CD4-positive, alpha-beta T cell treated with Interleukin-4 for 4 hours (primary cell): ENCODE measurements at places on chromosomes 11 and 22.

- DNase-seq, result no peak
Observed at GRCh38 chr11:37946155-37946766, 1348.2 kb upstream of the RAG2 start.

GRCh38 chr11:10405865-10406592 lies 49.0 kb upstream of the AMPD3 start:
- peak; percentile 63 for DNase-seq

DNA sequence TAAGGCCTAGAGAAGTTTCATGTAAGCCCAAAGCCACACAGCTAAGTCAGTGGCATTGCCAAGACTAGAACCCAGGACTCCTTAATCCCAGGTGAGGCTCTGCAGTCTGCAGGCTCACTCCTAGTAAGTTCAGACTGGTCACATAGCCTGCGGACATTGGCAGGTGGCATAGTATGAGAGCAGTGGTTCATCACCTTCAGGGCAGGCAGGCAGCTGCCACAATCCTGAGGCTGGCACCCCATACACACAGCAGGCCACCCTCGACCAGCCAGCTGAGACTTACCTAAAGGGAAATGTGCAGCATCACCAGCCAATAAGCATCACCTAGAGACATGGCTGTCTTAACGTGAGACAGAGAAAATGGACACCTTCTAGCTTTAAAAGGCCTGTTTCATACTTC lies 231.6 kb upstream of the UBASH3B start:
- DNase-seq, result no peak

DNA sequence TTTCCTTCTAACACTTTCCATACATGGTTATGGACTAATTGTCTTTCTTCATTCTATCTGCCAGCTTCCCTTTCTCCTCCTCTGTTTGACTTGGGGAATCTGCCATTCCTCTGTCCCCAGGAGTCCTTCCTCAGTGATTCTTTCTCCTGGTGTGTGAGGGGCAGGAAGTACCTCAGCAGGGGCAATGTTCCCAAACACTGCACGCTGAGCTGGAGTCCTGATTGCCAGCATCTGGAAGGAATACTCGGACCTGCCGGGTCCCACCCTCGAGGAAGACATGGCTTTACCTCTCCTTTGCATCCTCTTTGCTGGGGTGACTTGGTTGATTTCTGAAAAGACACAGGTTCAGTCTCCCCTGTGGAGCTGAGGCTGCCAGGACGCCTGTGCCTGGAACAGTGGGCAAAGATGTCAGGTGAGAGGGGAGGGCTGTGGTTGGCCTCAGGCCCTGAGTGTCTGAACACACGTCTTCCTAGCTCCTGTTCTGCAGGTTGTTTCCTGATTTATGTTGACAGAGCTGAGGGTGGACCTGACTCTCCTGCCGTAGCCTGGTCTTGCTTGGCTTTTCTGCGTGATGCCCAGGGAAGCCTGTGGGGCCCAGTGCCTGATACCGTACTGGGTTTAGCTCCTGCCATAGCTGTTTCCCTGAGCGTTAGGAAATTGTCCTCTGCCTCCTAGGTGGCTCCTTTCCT lies 4.3 kb downstream of the COX8A start:
- no peak for DNase-seq

GRCh38 chr11:10041748-10042446 lies 252.1 kb downstream of the SBF2 start:
- DNase-seq, result no peak

- no peak for DNase-seq
Observed at GRCh38 chr11:78795621-78796261, 221.1 kb upstream of the NARS2 start.

DNA sequence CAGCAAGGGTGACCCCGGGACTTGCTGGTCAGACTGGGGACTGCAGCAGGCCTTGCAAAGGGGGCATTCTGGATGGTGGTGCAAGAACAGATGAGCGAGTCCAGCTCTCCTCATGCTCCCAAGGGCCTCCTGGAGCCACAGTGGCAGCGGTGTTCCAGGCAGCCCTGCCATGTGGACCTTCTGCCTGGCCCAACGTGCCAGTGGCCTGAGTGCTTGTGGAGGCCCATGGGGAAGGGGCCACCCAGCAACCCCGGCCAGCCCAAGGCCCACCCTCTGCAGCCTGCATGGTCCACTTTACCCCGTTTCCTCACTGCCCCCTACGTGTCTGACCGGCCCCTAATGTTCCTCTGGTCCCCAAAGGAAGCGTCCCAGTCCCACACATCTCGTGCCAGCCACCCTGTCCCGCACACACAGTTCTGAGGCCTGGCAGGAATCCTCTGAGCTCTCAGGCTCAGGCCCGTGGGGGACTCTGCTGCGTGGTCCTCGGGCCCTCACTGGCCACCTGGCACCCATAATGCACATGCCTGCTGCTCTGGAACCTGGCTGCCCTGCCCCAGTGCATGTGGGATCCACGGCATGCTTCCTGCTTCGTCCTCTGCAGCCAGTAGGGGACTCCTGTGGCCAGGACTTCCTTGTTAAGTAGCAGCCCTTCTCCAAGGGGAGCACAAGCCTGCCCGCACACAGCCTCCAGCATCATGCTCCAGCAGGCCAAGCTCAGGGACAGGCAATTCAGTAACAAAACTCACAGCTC lies 85.5 kb downstream of the DGCR2 start:
- DNase-seq, result no peak

DNA sequence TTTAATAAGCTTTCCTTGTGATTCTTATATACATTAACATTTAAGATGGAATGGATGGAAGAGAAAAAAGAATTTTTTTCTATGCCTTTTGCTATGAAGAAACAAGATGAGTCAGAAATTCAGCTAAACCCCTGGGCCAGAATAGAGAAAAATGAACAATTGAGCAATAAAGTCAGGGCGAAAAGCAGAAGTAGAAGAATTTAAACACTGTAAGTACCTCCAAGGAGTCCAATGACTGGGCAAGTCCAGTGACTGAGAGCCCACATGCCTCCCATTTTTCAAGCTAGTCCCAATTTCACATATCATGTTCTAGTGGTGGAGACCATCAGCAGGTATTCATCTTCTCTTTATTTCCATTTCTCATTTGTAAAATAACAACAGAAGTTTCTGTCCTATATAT lies 18.6 kb upstream of the APLP2 start:
- DNase-seq, result no peak

DNA sequence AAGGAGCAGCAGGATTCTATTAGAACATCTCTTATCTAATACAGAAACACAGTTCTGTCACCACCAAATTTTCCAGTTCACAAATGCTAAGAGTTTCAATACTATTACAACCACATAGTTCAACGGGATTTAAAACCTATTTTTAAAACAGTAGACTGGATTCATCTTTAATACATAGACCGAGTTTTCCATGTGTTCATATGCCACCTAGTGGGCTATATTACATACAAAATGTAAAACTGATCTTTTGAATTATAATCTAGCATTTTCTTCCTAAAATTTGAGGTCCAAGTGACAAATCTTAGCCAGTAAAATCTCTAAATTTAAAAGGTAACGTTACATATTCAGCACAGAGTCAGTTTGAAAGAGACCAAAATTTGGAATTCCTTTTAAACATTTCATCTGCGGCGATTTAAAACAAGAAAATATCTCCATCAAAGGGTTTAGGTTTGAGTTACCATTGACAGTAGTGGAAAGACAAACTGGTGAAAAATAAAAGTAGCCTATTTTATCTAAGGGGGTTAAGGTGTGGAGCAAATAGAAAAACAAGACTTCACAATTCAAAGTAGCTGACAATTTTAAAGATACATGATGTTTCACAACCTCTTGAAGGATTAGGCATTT lies 269.3 kb upstream of the MPPED2 start:
- DNase-seq, result no peak

GRCh38 chr11:74097686-74098237 lies 73.0 kb downstream of the C2CD3 start:
- DNase-seq, result no peak
